ENCODE measurements at places on chromosomes 12 and 14. TPM values are rescaled to one million over a fixed set of nuclear protein-coding genes. Genes with fewer than 3 reads are reported as not detected.

DNA sequence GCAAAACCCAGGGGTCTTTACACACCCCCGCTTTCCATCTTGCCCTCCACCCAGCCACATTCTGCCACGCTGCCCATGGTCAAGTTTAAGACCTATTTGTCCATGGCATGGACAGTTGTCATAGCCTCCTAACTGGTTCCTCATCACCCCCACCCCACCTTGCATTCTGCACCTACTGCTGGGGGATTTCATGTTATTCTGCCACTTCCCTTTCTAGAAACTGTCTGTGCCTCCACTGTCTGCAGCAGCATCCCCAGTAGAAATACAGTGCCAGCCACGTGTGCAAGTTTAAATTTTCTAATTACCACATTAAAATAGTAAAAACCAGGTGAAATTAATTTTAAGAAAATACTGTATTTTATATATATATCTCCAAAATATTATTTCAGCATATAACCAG lies 63.2 kb downstream of the WDR20 start:
- no peak for DNase-seq

DNA sequence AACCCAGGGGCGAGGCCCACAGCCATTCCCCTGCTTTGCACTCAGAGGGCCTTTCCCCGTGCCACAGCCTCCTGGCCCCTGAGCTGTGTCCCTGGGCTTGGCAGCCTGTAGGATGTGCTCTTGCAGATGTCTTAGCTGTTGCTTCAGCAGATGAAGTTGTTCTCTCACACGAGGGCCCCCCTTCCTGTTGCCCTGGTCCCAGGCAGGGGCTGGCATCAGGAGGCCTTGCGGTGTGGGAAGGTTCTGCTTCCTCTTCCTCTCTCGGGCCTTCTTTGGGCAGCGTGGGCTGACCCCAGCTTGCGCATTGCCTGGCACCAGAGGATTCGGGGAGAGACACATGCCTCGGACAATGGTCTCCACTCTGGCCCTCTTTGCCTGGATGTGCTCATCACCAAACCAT lies 12.7 kb downstream of the PROX2 start:
- DNase-seq: no peak

- DNase-seq: no peak
These were observed 21.6 kb downstream of the SPATS2 start for GRCh38 chr12:49388682-49389386.

DNA sequence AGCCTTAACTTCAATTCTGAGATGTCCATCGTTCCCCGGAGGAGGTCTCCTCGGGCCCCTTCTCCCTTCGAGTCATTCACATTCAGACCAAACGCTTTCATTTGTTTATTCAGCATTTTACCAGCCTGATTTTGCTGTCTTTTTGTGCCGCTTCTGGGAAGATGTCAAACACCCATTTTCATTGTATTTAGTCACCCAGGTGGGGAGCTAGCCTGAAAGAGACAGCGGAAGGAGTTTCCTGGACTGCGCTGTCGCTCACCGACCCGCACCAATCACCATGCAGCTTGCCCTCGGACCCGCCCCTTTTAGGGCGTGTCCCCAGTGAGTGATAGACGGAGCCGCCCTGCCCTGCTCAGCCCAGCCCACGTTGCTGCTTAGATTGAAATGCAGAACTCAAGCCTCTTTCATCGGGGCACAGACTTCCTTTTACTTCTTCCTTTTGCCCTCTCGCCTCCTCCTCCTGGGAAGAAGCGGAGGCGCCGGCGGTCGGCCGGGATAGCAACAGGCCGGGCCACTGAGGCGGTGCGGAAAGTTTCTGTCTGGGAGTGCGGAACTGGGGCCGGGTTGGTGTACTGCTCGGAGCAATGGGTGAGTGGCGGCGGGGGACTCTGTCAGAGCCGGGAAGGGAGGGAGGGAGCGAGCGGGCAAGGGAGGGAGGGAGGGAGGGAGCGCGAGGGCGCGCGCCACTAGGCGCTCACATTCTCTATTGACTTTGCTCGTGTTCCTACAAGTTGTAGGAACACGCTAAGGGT lies at the start of gene PAX9:
Gene PAX9, plus strand, starts transcription at position 355 of the 752 bp plus-strand sequence. Its CDS starts 230 bp downstream, at position 585.
- peak; percentile 95 for DNase-seq

DNA sequence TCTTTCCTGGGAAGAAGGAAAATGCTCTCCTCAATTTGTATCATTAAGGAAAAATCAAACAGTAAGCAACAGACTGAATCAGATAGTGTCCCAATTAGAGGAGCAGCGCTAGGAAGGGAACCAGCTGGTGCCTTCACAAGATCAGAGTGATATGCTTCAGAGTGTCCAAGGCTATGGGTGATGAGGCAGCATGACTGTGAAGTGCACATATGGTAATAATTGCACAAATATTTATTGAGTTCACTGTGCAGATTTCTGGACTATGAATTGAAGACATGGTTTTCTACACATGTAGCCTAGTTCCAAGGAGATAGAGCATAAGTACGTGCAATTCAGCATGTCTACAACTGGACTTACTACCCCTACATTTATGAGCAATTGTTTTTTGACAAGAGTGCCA lies 78.8 kb upstream of the EVL start:
- DNase-seq: no peak

DNA sequence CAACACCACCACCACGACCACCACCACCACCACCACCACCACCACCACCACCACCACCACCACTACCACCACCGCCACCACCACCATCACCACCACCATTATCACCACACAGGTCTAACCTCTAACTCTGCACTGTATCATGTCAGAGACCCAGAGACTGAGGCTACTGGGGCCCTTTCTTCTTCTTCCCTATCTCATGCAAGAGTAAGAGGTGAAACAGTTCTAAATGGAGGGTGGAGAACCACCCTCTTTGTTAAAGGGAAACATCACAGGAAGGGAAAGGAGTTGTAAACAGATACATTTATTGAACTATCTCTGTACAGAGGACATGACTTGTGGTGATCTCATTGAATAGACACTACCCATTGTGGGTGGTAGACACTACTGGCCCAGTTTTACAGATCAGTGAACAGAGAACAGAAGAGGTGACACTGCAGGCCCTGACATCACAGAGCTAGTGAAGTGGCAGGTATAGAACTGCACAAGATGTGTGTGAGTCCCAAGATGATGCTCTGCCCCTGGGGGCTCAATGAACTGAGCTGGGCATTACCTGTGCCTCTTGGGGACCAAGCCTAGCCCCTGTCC lies 91.6 kb downstream of the FOXN3 start:
- no peak for DNase-seq

- no peak for DNase-seq
These were observed 235.5 kb downstream of the NELL2 start for GRCh38 chr12:44640427-44641190.

DNA sequence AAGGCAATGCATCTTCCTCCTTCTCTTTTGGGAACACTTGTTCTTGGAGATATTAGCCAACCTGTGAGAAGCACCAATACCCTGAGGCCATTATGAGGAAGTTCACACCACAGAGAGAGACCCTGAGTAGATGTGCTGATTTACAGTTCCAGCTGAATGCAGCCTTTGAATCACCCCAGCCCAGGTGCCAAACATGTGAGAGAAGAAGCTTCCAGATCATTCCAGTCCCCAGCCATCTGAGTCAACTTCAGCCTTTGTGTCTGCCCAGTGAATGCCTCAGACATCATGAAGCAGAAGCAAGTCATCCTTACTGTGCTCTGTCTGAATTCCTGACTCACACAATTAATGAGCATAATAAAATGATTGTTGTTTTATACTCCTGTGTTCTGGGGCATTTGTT lies 25.1 kb downstream of the C12orf42 start:
- no peak for DNase-seq

- DNase-seq: no peak
These were observed 248.4 kb downstream of the PAWR start for GRCh38 chr12:79442396-79442795.

DNA sequence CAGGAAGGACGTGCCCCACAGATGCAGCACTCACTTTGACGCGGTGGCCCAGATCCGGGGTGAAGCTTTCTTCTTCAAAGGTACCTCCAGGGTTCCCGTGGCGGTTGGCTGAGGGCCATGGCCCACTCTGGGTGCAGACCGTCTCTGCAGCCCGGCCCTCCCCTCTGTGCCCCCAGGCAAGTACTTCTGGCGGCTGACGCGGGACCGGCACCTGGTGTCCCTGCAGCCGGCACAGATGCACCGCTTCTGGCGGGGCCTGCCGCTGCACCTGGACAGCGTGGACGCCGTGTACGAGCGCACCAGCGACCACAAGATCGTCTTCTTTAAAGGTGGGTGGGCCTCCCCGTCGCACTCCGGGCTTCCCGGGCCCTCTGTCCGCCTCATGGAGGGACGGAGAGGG lies 16.9 kb downstream of the MMP17 start:
- no peak for DNase-seq

GRCh38 chr12:73181244-73181643 lies 909.1 kb downstream of the TRHDE start:
- no peak for DNase-seq

BCL11B gene
- 0.59 TPM for total RNA-seq

KCNJ8 gene
- not detected for total RNA-seq

KRT83 gene
- total RNA-seq: not detected

C12orf54 gene
- total RNA-seq: not detected

KRT77 gene
- not detected for total RNA-seq

CLEC14A gene
- total RNA-seq: not detected

HOXC5 gene
- 0.20 TPM for total RNA-seq

LRP1-AS gene
- total RNA-seq: not detected

MGP gene
- total RNA-seq: not detected
